ENCODE measurements at places on chromosomes 11 and 22. TPM values are rescaled to one million over a fixed set of nuclear protein-coding genes. Genes with fewer than 3 reads are reported as not detected.

GRCh38 chr11:66559142-66559865 is 9.1 kb downstream of the CTSF start:
- DNase-seq = no peak

DNA sequence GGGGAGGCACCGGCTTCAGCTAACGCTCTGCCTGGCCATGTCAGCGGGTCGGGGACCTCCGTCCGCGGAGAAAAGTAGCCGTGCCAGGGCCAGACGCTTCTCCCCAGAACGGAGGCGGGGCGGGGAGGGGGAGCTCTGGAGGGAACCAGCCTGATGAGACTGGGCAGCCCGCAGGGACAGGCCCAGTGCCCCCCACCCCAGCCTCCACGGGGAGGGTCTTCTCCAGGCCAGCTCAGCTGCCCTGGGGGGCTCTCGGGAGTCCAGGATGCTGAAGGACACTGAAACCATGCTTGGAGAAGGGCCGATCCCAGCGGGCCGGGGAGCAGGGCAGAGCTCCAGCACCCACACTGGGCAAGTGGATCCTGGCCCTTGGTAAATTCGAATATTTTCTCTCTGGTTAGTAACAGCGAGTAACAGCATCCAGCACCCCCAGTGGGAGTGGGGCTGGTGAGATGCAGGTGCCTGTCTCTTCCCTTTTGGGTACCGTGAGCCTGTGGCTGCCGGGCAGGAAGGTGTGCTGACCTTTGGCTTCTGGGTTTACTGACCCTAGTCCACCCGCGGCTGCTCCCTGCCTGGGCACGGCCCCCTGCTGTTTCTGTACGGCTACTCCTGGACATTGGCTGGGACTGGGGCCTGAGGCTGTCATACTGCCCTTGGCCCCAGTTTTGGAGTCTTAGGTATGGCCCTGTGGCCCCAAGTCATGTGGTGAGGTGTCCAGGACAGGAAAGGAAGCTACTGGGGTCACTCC is 35.8 kb downstream of the GRAMD4 start:
- DNase-seq = no peak

DNA sequence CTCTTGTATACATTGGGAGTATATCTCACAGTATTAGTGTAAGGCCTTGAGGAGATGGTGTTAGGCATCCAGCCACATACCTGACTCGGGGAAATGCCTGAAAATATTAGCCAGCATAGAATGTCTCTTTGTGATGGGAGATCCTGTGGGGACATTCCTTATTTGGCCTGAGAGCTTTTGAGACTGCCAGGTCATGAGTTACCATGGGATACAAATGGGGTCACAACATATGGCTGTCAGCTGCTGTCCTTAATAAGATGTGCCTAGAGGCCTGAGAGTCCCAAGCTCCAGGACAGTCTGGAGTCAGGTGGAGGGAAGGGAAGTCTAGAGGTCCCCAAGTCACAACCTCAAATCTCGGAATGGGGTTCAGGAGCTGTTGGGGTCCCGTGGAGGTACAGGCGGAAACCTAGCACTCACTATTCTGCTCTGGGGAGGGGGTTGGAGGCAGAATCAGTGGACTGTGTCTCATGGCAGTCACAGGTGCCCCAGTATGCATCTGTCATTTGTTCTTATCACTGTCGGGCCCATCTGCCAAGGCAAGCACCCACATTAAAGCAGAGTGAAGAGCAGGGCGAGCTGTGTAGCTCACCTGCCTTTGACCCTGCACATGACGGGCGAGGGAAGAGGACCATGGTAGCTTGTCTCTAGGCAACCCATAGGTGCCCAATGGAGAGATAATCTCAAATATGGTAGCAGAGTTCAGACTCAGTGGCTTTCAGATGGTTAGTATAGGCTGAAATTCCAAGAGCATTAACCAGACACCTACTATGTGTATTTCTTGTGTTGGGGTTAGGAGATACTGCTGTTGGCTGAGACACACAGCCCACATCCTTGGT is 29.9 kb downstream of the KCNQ1OT1 start:
- DNase-seq = no peak

DNA sequence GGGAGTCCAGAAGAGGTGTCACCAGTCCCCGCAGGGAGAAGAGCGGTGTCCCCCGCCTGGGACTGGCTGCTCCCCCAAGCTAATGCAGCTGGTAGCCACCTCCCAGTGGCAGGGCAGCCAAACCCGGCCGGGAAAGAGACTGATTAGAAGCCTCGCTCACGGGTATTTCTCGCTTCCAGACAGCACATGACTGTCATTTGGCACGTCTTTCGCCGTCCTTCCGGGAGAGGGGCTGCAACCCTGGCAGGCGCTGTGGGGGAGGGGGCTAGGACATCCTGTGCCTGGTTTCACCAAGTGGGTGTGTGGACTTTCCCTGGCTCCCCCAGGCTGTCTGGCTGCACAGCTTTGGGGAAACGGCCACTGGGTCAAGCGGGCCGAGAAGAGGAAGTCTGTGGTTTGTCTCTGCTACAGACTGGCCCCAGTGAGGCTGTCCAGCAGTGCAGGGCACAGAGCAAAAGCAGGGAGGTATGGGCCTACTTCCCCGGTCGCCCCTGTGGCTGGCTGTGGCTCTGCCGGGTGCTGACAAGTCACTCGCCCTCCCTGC is 3.8 kb downstream of the CD81 start:
- DNase-seq = no peak

DNA sequence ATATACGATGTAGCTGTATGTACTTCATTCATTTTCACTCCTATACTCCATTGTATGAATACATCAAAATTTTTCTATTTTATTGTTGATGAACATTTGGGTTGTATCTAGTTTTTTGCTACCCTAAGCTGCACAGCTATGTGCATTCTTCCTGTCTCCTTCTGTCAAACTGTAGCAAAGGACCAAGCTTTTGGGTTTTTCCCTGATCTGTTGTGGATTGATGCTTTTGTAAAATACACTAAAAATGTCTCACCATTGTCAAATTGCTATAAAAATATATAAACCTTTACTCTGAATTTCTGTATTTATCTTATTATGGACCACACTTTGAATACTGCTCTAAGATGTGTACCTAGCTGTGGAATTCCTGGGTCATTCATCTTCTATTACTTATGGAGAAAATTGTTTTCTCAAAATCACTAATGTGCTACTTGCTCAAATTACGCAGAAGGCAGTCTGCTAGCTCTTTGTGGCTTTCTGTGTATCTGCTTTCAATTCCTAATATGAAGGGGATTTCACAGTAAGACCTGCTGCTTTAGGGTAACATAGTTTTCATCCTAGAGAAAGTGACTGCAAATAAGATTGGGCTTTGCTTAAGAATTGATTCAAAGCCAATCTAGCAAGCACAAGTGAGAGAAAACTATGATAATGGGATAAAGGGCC is 123.4 kb downstream of the CYP2R1 start:
- DNase-seq = no peak

OR2AT4 gene
- total RNA-seq = not detected

BEST1 gene
- total RNA-seq = 1.9 TPM

ZFPL1 gene
- 42.6 TPM for total RNA-seq

All from OCI-LY7 (cell line).